ENCODE measurements at places on chromosomes 4 and X.

GRCh38 chr4:151721466-151721865, 39.3 kb downstream of the GATB start:
- no peak for DNase-seq

DNA sequence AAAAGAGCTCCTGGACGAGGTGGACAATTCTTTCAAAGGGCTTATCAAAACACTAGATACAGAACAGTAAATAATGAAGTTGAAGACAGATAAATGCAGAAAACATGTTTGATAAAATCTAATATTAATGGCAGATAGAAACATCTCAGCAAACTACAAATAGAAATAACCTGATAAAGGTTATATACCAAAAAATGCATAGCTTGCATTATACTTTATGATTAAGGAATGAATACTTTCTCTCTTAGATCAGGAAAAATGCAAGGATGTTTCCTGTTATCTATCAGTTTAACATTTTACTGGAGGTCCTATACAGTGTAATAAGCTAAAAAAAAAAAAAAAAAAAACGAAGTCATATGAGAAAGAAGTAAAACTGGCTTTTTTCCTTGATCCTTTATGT, 304.5 kb upstream of the CXorf51A start:
- DNase-seq: no peak

DNA sequence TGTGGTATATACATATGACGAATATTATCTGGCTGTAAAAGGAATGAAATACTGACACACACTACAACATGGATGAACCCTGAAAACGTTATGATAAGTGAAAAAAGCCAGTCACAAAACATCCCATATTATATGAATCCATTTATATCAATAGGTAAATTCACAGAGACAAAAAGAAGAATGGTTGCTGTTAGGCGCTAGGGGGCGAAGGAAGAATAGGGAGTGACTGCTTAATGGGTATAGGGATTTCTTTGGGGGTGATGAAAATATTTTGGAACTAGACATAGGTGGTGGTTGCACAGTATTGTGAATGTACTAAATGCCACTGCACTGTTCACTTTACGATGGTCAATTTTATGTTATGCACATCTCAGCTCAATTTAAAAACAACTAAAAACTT, 96.4 kb upstream of the EGFL6 start:
- DNase-seq: no peak

DNA sequence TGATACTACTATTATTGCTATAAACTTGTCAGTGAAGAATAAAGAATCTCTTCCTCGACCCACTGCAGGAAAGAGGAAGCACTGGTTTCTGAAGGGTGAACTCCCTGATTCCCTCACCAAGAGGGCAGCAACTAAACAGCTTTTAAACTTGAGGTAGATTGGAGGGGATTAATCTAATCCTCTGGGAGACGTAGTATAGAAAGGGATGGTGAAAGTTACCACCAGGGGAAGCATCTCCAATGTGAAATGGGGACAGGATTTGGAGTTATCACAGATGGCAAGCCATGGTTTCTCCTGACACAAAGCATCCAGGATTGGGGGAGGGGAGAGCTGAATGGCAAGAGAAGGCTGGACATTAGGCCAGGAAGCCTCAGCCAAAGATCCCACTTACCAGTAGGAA, 62.7 kb upstream of the PTPN13 start:
- DNase-seq: no peak

- no peak for DNase-seq
Measured at GRCh38 chrX:43436517-43436916, 219.6 kb upstream of the MAOA start.
